ENCODE measurements at places on chromosomes 7 and 10.

GRCh38 chr7:95589031-95589430 is 7.3 kb downstream of the PDK4 start:
- no peak for DNase-seq

DNA sequence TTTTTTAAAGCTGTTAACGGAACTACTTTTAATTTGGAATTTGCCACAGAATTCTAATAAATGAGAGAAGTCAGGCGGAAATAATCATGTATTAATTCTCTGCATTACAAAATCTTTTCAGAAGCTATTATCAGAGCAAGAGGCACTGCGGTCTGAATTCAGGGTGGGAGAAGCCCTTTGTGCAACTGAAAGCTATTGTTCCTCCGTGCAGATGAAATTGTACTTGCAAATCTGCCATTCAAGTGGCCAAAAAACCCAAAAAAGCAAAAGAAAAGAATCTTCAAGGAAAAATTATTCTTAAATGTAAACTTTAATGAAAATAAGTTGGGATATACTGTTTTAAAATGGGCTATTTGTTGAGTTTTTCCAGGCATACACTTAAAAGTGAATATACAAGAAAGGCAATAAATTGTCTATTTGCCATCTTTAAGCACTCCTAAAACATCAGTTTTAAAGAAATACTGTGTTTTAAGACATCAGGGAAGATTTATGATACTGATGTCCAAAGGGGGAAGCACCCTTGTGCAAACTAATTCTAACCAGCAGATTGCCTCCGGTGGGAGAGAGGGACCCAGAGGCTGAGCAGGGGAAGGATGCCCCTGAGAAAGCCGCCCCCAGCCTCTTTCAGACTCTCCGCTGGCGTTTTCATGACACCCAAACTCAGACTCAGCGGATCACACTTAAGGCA is 351.2 kb downstream of the DNAJB6 start:
- no peak for DNase-seq

DNA sequence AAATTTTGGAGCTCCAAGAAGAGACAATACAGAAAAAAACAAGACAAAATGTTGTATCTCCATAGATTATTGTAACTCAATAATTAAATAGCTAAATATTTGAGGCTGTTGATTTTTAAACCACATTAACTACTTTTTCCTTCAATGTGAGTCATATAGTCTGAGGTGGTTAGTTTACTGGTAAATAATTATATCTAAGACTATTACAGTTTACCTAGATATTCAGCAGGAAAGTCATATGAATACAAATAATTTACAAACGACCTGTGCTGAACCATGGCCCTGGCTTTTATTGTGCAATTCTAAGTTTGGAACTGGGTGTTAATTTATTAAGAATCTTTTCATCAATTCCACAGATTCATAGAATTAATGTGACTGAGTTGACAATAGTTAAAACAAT is 22.2 kb downstream of the CREB5 start:
- DNase-seq = no peak

GRCh38 chr10:24432478-24433416 is 223.8 kb downstream of the KIAA1217 start:
- DNase-seq = no peak

- DNase-seq = no peak
Observed at GRCh38 chr7:152968514-152968913, 209.0 kb downstream of the ACTR3B start.

DNA sequence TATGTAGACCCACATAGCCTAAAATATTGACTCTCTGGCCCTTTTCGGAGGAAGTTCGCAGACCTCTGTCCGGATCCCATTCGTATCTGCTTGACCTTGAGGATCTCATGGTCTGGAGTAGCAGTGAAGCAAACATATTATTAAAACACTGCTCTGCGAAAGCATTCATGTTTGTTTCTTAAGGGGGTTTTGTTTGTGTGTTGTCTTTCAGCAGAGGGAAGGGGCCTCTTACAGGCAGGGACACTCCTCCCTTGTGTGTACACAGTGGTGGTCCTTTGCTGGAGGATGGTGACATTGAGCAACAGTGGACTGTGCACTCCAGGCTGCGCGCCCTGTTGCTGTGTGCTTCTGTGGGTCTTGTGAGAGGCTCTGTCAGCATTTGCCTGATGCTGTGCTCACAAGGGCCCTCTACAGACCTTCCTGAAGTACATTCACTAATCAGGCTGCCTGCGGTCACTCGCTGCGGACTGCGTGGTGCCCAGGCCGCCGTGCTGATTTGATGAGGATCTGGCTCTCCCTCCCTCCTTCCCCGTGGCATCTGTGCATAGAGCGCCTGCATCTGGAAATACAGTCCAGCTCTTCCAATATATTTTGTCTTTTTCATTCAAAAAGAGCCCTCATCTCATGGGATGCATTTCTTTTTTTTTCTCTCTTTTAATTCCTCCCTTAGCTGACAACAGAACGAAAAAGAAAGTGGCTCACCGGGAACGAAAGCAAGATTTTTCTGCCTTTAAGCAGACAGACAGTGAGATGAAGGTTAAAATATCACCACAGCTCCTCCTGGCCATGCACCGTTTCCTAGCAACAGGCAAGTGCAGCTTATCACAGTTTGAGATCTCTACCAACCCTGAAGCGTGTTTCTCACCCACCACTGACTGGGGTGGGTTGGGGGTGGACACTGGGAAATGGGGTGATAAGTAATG is 135.8 kb downstream of the CNNM2 start:
- peak; percentile 72 for DNase-seq

DNA sequence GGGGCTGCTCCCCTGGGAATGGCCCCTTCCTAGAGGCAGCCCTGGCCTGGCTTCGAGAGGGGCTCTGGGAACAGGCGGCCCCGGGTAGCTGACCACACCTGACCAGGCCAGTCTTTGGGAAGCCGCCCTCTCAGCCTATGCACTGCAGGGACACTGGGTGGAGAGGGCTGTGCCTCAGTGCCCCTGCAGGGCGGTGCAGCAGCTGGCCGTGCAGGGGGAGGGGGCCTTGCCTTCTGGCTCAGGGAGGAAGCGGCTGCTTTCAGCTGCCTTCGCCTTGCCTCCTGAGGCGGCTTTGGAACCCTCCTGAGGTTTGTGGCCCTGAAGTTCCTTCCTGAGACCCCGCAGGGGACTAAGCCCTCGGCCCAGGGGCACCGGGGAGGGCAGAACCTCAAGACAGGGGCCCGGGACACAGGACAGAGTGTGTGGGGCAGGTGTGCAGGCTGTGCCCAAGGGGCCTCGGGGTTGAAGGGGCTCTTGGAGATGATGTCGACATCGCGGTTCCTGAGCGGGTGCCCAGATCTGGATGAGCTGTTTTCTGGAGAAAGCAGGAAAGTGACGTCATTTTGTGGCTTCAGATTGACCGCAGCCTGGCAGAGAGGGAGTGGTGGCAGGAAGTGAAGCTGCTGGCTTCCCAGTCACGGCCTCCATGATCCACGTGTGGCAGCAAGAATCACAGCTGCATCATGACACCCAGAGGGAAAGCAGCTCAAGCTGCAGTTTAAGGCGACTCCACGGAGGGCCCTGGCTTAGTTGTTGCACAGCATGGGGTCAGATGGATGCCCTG is 17.7 kb downstream of the ADAM8 start:
- DNase-seq = no peak

DNA sequence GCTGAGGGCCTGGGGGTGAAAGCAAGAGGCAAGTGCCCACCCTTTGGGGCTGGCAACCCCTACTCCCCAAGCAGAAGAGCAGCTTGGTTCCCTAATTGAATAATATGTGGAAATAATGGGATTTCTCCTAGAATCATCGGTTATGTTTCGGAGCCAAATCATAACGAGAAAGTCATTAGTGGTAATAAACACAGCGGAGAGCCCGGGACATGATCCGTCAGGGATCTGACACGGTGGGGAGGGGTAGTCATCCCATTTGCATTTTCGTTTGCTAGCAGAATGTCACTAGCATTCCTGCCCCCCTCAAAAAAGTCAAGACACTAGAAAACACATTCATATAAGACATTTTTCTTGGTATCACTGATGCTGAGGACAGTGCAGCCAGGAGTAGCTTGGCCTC is 140.4 kb downstream of the CDH23 start:
- DNase-seq = no peak

- no peak for DNase-seq
Observed at GRCh38 chr10:109504401-109504800, 418.9 kb downstream of the XPNPEP1 start.

GRCh38 chr7:140209866-140210609 is 33.3 kb upstream of the KDM7A start:
- no peak for DNase-seq

GRCh38 chr7:90530263-90530662 is 60.8 kb downstream of the PTTG1IP2 start:
- no peak for DNase-seq

DNA sequence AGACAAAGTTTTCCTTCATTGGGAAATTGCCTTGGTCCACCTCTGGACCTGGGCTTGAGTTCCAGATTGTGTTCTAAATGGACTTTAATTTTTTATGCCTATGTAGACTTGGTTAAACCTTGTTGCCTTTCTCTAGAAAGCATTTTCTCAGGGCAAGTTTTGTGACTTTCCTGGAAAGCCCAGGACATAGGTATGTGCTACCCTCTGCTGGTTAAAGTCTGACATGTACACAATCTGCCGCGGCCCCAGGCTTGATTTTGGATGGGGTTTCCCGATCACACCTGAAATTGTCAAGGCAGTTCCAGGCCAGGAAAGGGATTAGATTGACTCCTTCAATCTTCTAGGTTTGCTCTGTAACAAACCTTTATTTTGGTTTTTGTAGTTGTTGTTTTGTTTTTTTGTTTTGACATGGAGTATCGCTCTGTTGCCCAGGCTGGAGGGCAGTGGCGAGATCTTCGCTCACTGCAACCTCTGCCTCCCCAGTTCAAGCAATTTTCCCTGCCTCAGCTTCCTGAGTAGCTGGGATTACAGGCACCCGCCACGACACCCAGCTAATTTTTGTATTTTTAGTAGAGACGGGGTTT is 14.1 kb upstream of the AKR1B10 start:
- peak; percentile 56 for DNase-seq

DNA sequence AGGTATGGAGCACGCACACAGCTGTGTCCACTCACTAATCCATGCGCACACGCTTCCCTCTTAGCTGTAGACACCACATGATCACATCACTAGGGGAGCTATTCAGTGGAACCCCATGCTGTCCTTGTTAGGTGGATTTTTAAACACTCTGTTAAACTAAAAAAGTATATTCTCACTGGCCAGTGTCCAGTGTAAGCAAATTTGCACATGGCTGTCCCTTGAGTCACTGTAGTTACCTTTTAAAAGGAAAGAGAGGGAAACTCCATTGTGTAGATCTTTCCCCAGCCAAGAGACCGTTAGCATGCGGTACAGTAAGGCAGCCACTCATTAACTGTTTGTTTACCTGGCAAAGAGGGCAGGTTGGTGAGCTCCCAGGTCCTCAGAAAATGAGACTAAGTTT is 81.6 kb upstream of the INSYN2A start:
- no peak for DNase-seq

GRCh38 chr10:114662646-114663217 is 4.7 kb upstream of the ABLIM1 start:
- no peak for DNase-seq

DNA sequence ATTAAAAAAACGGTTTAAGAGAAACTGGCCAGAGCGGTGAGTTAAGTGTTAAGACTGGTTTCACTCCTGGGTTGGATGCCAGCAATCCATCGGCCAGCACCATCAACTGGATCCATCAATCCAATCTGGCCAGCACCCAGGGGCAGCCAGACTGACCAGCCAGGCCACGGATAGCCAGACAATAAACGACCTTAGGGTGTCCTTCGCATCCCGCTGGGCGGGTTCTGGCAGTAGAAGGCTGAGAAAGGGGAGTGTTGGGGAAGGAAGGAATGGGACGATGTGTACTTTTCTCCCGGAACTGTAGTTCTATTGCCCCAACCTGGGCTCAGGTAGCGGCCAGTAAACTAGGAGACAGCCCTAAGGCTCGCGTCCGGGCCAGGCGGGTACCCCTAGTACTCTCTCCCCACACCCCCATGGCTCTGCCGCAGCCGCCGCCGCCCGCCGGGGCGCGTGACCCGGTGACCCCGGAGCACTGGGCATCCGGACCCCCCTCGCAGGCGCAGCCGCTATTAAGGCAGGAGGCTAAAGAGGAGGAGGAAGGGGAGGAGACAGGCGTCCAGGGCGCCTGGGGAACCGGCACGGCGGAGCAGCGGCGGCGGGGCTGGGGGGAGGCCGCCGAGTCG is at the start of gene CASD1:
TSS of gene CASD1 (plus strand) at position 546 of the 623 bp plus-strand sequence. CDS start 276 bp downstream, outside the sequence.
- DNase-seq = peak; percentile 68

GRCh38 chr10:6958254-6958653 is 378.2 kb upstream of the PRKCQ start:
- no peak for DNase-seq

- no peak for DNase-seq
Observed at GRCh38 chr10:14625765-14626525, 148.8 kb downstream of the FAM107B start.

- no peak for DNase-seq
Observed at GRCh38 chr7:11175887-11176286, 202.2 kb downstream of the PHF14 start.

- no peak for DNase-seq
Observed at GRCh38 chr10:6493521-6494441, 86.3 kb downstream of the PRKCQ start.

- no peak for DNase-seq
Observed at GRCh38 chr10:58052772-58053171, 214.9 kb downstream of the IPMK start.

- no peak for DNase-seq
Observed at GRCh38 chr10:46558122-46558391, 1.6 kb upstream of the GPRIN2 start.

DNA sequence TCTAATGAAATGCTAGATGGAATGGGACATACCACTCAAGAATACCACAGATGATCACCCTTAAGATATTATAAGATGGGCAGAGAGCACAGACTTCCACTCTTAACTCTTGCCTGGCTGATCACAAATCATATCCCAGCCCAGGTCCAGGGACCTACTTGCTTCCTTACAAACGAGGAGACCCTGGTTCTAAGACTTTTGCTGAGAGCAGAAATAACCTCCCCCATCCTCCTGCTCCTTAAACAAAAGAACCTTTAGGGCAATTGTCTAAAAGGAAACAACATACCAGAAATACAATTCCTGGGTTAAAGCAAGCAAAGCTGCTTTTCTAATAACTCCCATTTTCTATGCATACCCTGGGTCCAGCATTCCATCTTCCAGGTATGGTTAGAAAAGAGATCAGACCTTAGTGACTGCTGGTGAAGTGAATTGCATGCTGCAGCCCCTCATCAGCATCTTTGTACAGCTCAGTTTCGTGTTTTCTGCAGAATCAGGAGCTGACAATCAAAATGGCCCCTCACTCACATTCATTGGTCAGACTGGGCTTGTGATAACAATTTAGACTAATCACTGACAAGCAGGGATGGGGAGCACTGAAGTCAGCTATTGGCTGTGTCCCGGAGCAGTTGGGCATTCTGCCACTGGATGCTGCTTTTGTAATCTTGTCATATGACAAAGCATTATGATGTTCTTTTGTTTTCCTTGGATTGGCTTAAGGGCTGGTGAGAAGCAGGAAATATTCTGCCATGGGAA is 14.6 kb downstream of the IFIT3 start:
- no peak for DNase-seq

DNA sequence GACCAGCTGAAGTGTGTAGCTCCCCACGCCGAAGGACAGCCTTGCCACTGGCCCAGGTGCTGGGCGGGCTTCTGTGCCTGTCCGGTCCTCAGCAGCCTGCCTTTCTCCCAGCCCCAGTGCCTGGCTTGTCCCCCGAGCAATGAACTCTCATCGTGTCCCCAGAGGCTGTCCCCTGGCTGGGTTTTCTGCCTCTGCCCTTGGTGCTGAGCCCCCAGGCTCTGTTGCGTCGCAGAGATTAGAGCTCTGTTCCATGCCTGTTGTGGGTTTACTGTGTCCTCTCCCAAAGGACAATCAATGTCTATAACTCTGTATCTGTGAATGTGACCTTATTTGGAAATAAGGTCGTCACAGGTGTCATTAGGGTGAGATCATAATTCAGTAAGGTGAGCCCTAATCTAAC is 226.1 kb upstream of the SHH start:
- DNase-seq = no peak
